SK-N-DZ (cell line): ENCODE measurements at places on chromosomes 12 and 14.

- DNase-seq, result no peak
These were observed 138.5 kb downstream of the ESRRB start for GRCh38 chr14:76514213-76514998.

- DNase-seq, result no peak
These were observed 51.4 kb downstream of the ACACB start for GRCh38 chr12:109167781-109168180.

DNA sequence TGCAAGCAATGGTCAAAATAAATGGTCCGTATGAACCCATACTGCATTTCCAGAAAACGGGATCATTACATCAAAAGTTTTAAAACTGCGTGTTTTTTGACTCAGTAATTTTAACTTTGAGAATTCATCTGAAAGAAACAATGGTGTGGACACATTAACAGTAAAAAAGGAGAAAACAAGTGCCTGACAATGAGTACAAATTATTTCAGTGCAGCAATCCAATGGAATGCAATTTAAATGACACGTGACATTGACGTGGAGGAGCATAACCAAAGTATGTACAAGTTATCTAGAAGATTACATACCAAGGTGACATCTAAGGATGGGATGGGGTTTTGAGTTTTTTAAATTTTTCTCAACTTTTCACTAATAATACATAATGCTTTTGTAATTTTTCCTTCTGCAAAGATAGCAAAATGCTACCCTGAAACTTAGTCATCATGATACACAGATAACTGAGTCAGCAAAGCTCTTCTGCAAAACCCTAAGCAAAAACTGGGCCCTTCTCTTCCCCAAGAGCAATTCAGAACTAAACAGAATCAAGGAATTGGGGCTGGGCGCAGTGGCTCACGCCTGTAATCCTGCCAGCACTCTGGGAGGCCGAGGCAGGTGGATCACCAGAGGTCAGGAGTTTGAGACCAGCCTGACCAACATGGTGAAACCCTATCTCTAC, 20.4 kb downstream of the HNRNPC start:
- no peak for DNase-seq

- no peak for DNase-seq
These were observed 121.1 kb downstream of the PLXNC1 start for GRCh38 chr12:94269316-94269999.

DNA sequence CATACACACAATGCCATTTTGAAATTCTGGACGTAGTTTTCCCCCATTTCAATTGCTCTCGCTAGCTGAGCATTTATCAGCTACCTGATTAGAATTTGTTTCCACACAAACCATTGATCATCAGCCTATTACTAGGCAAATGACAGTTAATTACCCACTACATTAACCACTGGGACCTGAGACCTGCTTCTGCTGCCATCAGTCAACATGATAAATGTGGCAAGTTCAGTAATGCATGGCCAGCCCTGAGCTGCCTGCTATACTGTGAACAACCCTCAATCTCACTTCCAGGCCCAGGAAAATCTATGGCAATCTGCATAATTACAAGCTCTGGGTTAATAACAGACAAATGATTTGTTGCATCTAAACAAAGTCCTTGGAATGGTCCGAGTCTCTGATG, 43.5 kb downstream of the LMO3 start:
- no peak for DNase-seq

GRCh38 chr12:26833743-26834490, 923 bp upstream of the ITPR2 start:
- peak; percentile 73 for DNase-seq

- no peak for DNase-seq
These were observed 176.2 kb upstream of the PWP1 start for GRCh38 chr12:107509421-107509820.

DNA sequence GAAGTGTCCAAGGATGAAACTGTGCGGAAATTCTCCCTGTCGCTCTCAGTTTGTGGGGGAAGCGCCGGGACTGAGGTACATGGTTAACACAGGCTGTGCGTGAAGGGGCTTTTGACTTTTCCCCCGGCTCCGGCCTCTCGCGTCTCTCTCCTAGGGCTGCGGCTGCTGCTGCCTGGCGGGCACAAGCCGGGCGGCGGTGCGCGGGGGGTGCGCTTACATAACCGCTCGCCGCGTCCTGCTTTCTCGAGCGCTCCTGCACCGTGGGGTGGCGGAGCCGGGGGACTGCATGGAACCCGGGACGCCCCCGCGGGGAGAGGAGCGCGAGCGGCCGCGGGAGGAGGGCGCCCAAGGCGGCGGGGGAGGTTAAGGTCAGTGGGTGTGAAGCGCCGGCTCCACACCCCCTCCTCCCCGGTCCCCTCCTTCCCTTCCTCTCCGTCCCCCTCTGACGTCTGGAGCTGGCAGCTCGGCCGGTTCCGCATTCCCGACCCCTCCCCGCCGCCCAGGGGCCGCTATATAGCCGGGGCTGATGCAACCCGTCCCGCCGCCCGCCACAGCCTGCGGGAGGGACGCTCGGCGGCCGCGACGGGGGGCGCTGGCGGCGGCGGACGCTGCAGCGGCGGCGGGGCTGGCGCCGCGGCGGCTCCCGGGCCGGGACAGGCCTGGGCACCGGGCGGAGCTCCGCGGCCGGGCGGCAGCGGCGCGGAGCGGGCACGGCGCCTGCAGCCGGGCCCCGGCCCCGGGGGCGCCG, at the start of gene JDP2:
Gene JDP2, plus strand, starts transcription at position 541 of the 748 bp plus-strand sequence. CDS start 9,899 bp downstream, outside the sequence.
- peak; percentile 24 for DNase-seq

DNA sequence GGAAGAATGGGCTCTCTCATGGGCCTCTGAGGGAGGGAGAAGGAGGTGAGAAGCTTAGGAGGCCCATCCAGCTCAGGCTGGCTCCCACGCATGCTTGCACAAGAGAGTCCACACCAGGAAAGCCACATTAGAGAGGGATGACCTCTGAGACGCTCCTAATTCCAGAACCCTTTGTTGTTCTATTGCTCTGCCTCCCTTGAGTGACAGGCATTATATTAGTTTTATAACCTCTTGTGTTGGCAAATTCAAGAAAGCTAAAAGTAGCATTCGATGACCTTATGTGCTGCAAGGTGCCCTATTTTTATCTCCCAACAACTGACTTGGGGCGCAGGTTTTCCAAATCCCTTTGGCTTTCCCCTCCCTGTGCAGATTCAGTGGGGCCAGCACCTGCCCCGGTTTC, 190.1 kb downstream of the KSR2 start:
- DNase-seq, result no peak

DNA sequence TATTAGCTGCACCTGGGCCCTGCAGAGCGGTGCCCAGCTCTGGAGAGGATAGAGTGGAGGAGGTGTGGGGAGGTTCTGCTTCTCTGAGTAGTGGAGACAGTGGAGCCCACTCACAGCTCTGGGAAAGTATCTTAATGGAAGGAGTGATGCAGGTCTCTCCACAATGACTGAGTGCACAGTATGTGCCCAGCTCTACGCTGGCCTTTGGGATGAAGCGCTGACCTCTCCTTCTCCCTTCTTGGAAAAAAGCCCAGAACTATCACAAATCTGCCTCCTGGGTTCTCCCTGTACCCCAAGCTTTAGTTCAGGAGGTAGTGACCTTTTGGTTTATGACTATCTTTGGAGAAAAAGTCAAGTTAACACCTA, 495 bp upstream of the KRT3 start:
- DNase-seq, result no peak
